Left ventricle myocardium inferior (tissue), 1 donor: ENCODE measurements at places on chromosomes 5 and 9. TPM values are rescaled to one million over a fixed set of nuclear protein-coding genes. Genes with fewer than 3 reads are reported as not detected.

Gene OSMR
- 11.7 TPM for total RNA-seq

GRCh38 chr9:114131808-114132549 lies 23.4 kb upstream of the COL27A1 start:
- no peak for DNase-seq

DNA sequence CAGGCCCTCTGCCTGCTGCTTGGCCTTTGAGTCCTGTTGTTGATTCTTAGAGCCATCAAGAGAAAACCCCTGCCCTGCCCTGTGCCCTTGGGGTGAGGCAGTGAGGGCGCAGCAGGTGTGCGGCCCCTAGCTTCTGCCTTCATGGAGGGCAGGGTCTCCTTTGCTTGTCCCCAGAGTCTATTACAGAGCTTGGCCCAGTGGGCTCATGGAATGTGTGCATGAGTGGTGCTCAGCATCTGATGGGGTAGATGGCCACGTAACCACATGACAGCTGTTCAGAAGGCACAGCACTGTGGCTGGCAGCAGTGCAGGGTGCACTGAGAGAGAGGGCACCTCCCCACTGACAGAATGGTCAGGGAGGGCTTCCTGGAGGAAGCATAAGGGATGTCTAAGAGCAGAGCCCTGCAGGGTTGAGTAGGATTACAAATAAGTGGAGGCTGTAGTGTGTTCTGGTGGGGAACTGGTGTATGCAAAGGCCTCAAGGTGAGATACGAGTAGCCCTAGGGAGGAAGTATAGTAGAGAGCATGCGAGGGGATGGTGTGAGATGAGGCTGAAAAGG lies 70.8 kb downstream of the MACROH2A1 start:
- no peak for DNase-seq

- DNase-seq, result no peak
Observed at GRCh38 chr5:58940446-58940845, 357.6 kb downstream of the RAB3C start.

GRCh38 chr9:97963232-97963631 lies 19.9 kb upstream of the ANP32B start:
- no peak for DNase-seq

Gene PRPF4
- 11.2 TPM for total RNA-seq
